ENCODE measurements at places on chromosomes 1 and 21.

GRCh38 chr1:177163844-177164379 lies 600 bp downstream of the ASTN1 start:
- no peak for DNase-seq

DNA sequence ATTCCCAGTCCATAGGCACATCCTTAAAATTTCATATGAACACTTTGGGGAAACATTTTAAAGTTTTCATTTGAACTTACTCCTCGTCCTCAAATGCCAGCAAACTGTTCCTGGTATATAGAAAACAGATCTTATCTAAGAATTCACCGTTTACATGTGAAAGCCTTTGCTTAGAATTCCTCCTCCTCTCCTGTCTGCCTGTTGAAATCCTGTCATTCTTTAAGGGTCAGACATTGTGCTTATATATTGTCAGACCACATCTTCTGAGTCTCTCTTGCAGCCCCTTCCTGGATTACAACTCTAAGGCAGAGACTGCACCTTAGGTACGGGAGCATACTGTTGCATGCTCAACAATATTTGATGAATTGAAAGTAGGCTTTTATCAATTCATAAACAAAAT lies 239.7 kb downstream of the SMYD3 start:
- no peak for DNase-seq

- DNase-seq: no peak
These were observed 31.1 kb upstream of the MTF1 start for GRCh38 chr1:37890378-37891014.

GRCh38 chr1:85463731-85464496 lies 1.0 kb downstream of the DDAH1 start:
- no peak for DNase-seq

DNA sequence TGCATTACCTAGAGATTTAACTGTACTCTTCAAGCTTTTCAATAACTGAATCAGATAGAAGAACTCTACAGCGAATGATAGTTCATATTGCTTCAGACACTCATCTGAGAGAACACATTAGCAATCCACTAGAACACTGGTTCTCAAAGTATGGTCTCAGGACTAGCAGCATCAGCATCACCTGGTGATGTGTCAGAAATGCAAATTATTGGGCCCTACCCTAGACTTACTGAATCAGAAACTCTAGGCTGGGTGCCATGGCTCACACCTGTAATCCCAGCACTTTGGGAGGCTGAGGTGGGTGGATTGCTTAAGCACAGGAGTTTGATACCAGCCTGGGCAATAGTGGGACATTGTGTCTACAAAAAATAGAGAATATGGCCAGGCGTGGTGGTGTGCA lies 24.9 kb upstream of the GLIS1 start:
- DNase-seq: no peak

DNA sequence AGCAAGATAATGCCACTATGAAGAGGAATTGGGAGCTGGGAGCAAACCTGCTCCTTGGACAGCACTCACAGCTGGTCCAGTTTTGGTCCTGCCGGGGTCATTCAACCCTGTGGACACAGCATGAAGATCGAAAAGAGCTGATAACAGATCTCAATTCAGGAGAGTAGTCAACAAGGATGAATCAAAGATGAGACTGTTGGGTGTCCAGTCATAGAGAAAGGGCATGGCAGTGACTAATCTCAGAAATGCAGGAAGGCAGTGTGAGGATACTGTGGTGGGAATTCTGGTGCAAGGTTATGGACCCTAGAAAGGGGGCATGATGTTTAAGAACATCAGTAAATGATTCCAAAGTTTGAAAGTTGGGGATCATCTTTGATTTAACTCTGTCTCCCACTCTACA lies 261.4 kb upstream of the ZP4 start:
- no peak for DNase-seq
